WTC11 (cell line): ENCODE measurements at places on chromosomes 2 and 18. TPM values are rescaled to one million over a fixed set of nuclear protein-coding genes. Genes with fewer than 3 reads are reported as not detected.

- no peak overlapping the region for H3K4me3 ChIP-seq
- no peak for DNase-seq
- no peak overlapping the region; the same call in 1 of the 2 replicates for H3K27ac ChIP-seq
- no peaks in the 10 kb centered on the region for H3K27me3 ChIP-seq
Observed at GRCh38 chr2:208334230-208334629, 68.2 kb downstream of the PIKFYVE start.

DNA sequence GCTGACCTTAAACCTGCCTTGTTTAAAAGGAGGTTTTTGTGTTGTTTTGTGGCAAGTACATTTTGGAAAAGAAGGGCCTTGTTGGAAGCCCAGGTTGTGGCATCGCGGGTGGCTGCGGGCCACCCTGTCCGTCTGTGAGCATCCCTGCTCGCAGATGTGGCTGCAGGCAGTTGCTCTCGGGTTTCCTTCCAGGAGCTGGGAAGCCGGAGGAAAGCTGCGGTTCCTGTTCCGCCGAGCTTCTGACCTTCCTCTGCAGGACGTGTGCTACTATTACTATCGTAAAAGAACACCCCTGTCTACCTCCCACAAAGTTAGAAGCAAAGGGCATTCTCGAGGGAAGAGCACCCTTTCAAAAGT is 766 bp downstream of the MFF start:
- H3K27me3 ChIP-seq, result peaks cover 12% of the 10 kb centered on the region
- peaks cover 44% of the 10 kb centered on the region for H3K36me3 ChIP-seq
- H3K4me3 ChIP-seq, result peak overlapping the region; percentile 90
- peak; percentile 28 for DNase-seq
- peak overlapping the region; percentile 74 for H3K27ac ChIP-seq
- H3K4me1 ChIP-seq, result peaks cover 45% of the 10 kb centered on the region

Gene ATP8B1
- total RNA-seq, result 2.7 to 5.6 TPM (median 3.9 TPM) in 3 replicates

- no peak for DNase-seq
- H3K4me3 ChIP-seq, result no peak overlapping the region
- H3K4me1 ChIP-seq, result peaks cover 10% of the 10 kb centered on the region
- no peaks in the 10 kb centered on the region for H3K36me3 ChIP-seq
- no peak overlapping the region for H3K27ac ChIP-seq
Observed at GRCh38 chr2:23487735-23488492, 102.9 kb downstream of the KLHL29 start.

Gene ALPG
- 0.94 to 1.3 TPM (median 1.2 TPM) in 3 replicates for total RNA-seq

DNA sequence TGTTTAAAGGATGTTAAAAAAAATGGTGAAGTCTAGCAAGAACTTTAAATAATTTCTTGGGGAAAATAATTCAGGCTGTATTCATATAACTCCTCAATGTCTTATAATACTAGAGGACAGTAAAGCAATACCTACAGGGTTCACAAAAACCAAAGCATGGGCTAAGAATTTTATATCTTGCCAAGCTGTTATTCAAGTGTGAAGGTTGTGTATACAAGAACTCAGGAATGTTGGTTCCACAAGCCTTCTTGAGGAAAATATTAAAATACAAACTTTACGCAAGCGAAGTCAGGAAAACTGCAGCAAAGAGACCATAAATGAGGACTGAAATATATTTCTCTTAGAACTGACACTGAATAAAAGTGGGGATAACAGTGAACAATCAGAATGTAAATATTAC is 76.1 kb upstream of the DNAJC10 start:
- H3K27me3 ChIP-seq, result no peaks in the 10 kb centered on the region
- H3K4me3 ChIP-seq, result no peak overlapping the region
- no peaks in the 10 kb centered on the region for H3K36me3 ChIP-seq
- DNase-seq, result no peak
- H3K27ac ChIP-seq, result no peak overlapping the region
- peaks cover 18% of the 10 kb centered on the region for H3K4me1 ChIP-seq

Gene IL1R1
- total RNA-seq, result 0.37 to 0.78 TPM (median 0.55 TPM) in 3 replicates

DNA sequence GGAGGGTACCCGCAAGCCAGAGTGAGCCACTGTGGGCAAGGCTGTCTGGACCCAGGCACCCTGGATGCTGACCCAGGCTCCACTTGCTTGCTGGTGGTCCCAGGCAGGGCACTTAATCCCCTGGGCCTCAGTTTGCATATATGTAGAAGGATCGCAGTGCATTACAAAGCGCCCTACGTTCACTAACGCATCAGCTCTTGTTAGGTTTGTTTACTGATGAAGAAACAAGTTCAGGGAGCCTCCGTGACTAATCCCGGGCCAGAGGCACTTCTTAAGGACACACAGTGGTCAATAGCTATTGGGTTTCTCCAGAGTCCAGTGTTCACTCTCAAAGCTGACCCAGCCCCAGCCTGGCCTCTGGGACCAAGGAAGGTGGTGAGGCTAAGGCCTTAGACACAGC is 70.2 kb downstream of the LBH start:
- H3K36me3 ChIP-seq, result no peaks in the 10 kb centered on the region
- H3K4me3 ChIP-seq, result no peak overlapping the region
- H3K27me3 ChIP-seq, result peaks cover 18% of the 10 kb centered on the region

Gene GPR45
- 0.21 TPM in 1 of 3 replicates, not detected in the others for total RNA-seq

DNA sequence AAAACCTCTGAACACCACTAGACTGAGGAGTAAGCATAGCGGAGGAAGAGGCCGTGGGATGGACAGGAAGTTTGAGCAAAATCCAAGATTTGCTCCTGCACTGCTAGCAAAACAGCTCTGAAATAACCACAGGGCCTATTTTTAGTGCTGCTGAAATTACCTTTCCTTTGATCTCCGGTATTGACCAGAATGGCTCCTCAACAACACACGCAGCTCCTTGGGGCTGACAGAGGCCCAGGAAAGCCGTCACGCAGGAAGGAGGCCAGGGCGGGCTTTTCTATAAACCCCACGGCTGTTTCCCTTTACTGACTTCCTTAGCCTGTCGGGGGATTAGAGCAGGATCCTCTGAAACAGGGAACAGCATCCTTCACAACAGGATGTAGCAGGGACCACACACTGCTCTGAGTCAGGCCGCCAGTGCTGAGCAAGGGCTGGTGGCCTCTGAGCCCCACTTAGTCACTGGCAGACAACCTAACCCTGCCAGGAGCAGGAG is 80.8 kb upstream of the LCLAT1 start:
- H3K27me3 ChIP-seq, result no peaks in the 10 kb centered on the region; the same call in 1 of the 2 replicates
- no peak for DNase-seq
- H3K36me3 ChIP-seq, result no peaks in the 10 kb centered on the region
- H3K4me3 ChIP-seq, result no peak overlapping the region
- H3K27ac ChIP-seq, result no peak overlapping the region
- H3K4me1 ChIP-seq, result peaks cover 5% of the 10 kb centered on the region

GRCh38 chr2:2845267-2845666 is 514.2 kb upstream of the MYT1L start:
- DNase-seq, result no peak
- H3K27ac ChIP-seq, result no peak overlapping the region
- 0 out of 2 replicates have a peak, but pooled peaks cover 4% of the 10 kb centered on the region for H3K27me3 ChIP-seq
- no peak overlapping the region for H3K4me3 ChIP-seq
- no peaks in the 10 kb centered on the region for H3K36me3 ChIP-seq

DNA sequence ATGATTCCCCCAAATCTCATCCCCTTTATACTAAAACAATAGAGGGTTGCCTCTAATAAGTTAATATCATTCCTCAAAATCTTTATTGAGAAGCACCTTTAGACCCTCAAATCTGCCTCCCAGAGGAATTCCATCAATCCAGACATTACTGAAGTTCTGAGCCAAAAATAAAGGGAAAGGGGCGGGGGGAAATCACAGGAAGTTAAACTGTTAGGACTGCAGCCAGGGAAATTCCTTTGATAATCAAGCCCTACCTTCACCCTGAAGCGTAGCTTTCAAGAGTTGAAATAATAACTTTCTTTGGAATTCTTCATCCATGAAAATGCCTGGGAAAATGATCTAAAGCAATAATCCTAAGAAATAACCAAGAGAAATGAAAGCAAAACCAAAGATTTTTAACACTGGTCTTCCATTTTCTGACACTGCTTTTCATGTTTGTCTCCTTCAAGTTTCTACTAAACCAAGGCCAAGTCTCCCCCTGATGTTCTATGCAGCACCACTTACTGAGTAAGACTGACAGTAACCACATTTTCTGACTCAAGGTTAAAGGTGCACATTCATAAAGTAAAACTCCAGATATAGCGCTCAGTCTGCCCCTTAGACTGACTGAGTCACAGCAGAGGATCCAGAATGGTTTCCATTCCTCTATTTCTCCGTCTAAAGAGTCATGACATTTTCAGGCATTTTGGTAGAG is 78.2 kb downstream of the TCF4 start:
- peak overlapping the region; percentile 98 for H3K27ac ChIP-seq
- H3K4me3 ChIP-seq, result no peak overlapping the region; the same call in 1 of the 2 replicates
- H3K4me1 ChIP-seq, result peaks cover 57% of the 10 kb centered on the region

Gene TCF7L1
- 104 to 108 TPM (median 106 TPM) in 3 replicates for total RNA-seq

- no peak overlapping the region for H3K4me3 ChIP-seq
- peaks cover 55% of the 10 kb centered on the region for H3K4me1 ChIP-seq
- no peaks in the 10 kb centered on the region for H3K36me3 ChIP-seq
- no peaks in the 10 kb centered on the region for H3K27me3 ChIP-seq
Observed at GRCh38 chr18:58118536-58118935, 74.5 kb downstream of the NEDD4L start.

DNA sequence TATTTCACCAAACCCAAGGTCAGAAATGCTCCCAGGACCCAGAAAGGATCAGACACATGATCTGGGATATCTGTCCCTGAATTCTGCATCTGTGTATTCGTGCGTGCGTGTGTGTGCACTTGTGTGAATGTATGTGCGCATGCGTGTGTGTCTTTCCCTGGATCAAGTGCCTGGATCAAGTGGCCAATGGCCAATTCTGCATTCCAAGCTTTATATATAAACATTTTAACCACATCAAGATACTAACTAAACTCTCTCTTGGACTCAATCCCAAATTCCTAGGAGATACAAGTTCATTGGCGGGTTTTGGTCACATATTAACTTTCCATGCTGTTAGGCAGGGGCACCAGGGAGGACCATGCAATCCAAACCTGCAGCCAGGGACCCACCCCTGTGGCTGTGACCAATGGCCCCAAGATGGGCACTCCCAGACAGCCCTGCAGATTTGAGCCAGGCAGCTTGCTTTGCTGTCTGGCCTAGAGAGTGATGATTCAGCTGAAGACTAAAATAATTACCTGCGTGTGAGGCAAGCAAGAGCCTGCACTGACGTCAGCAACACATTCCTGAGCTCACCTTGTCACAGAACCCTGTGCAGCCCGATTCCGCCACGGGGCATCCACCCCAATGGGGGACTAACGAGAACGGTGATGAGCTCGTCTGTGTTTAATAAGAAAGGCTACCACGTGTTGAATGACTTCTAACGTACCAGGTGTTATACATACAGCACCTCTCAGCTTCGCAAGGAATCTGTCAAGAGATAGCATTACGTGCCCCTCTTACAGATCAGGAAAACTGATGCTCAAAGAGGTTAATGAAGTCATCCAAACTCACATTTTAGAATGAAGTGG is 45.3 kb upstream of the ROCK2 start:
- H3K27ac ChIP-seq, result 0 out of 2 replicates have a peak overlapping the region, but pooled peaks have one; percentile 5
- DNase-seq, result no peak
- no peaks in the 10 kb centered on the region for H3K27me3 ChIP-seq
- H3K36me3 ChIP-seq, result no peaks in the 10 kb centered on the region

GRCh38 chr2:128374001-128374710 is 55.5 kb upstream of the HS6ST1 start:
- peaks cover 20% of the 10 kb centered on the region for H3K4me1 ChIP-seq
- H3K27ac ChIP-seq, result no peak overlapping the region
- no peak overlapping the region for H3K4me3 ChIP-seq
- DNase-seq, result peak; percentile 2
- H3K36me3 ChIP-seq, result no peaks in the 10 kb centered on the region
- peaks cover 3% of the 10 kb centered on the region; the same call in 1 of the 2 replicates for H3K27me3 ChIP-seq

GRCh38 chr18:49690312-49690711 is 123.0 kb downstream of the ACAA2 start:
- no peak overlapping the region for H3K27ac ChIP-seq
- H3K4me3 ChIP-seq, result no peak overlapping the region
- no peaks in the 10 kb centered on the region; the same call in 1 of the 2 replicates for H3K27me3 ChIP-seq
- H3K36me3 ChIP-seq, result no peaks in the 10 kb centered on the region
- DNase-seq, result no peak

DNA sequence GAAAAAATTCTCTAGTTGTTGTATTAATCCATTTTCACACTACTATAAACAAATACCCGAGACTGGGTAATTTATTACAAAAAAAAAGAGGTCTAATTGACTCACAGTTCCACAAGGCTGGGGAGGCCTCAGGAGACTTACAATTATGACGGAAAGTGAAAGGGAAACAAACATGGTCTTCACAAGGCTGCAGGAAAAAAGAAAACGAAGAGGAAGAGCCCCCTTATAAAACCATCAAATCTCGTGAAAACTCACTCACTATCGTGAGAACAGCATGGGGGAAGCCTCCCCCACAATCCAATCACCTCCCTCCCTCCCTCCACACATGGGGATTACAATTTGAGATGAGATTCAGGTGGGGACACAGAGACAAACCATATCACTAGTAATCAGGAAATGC is 61.7 kb upstream of the SPTBN1 start:
- H3K27me3 ChIP-seq, result no peaks in the 10 kb centered on the region
- no peak overlapping the region for H3K4me3 ChIP-seq
- H3K36me3 ChIP-seq, result no peaks in the 10 kb centered on the region
- H3K4me1 ChIP-seq, result no peaks in the 10 kb centered on the region
- H3K27ac ChIP-seq, result no peak overlapping the region
- no peak for DNase-seq

Gene SCYGR4
- not detected in 3 replicates for total RNA-seq

DNA sequence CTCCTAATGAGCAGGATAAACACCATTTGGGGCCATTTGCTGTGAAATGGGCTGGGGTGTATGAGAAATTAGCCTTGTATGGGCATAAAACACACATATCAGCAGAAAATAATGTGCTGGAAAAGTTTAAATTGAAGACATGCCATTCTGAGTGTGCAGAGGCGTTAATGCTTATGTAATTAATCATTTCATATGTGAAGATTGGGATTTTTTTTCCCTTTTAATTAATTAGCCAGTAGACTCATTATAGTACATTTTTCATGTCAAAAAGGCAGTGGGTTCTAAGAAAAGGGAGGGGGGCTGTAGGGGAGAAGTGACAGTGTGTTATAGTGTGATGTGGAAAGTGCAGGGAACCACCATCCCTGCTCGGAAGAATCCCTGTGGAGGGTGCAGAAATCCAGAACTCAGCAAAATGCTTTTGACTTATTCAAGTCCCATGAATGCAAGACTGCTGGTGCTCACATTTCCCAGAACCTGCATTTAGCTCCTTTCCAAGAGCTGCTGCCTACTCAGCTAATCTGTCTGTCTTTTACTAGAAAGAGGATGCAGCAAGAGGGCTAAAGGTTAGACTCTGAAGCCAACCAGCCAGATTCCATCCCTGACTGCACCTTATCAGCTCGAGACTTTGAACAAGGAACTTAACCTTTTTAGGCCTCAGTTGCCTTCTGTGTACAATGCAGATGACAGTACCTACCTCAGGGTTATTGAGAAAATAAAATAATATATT is 11.6 kb upstream of the COX7A2L start:
- no peaks in the 10 kb centered on the region for H3K36me3 ChIP-seq
- H3K4me1 ChIP-seq, result peaks cover 8% of the 10 kb centered on the region; the same call in 1 of the 2 replicates
- H3K27ac ChIP-seq, result no peak overlapping the region
- no peak for DNase-seq

GRCh38 chr2:103292573-103292972 is 530.7 kb downstream of the TMEM182 start:
- H3K27ac ChIP-seq, result no peak overlapping the region
- no peak for DNase-seq
- H3K4me1 ChIP-seq, result peaks cover 75% of the 10 kb centered on the region

Gene PLGLB2
- 0.15 to 0.41 TPM (median 0.37 TPM) in 3 replicates for total RNA-seq

- H3K27me3 ChIP-seq, result peaks cover 31% of the 10 kb centered on the region
- no peak overlapping the region for H3K4me3 ChIP-seq
- DNase-seq, result no peak
- peaks cover 5% of the 10 kb centered on the region for H3K4me1 ChIP-seq
- peaks cover 17% of the 10 kb centered on the region for H3K36me3 ChIP-seq
- no peak overlapping the region for H3K27ac ChIP-seq
Observed at GRCh38 chr2:177646791-177647190, 254.2 kb downstream of the AGPS start.
